Stimulated activated CD8-positive, alpha-beta memory T cell treated with anti-CD3 and anti-CD28 coated beads, Interleukin-4, amount 100 ng/mL, for 24 hours (primary cell): ENCODE measurements at places on chromosomes 4 and X.

DNA sequence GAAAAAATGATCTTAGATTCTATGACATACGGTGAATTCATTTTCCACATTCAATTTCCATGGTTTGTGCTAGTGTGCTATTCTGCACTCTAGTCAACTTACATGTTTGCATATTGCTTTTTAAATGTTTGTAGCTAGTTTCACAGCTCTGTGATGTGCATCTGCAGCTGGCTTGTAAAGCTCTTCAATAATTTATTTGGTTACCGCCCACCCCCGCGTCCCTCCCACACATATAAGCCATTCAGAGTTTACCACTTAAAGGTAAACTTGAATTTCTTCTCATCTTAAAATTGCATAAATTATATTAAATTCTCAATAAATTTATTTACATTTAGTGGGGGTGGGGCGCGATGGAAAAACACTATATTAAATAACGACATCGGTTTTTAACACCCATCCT is 291 bp upstream of the NBDY start:
- DNase-seq = no peak

GRCh38 chr4:95548738-95549245 is at the start of gene UNC5C:
Gene UNC5C, minus strand, starts transcription at chr4:95548973.
- no peak for DNase-seq

DNA sequence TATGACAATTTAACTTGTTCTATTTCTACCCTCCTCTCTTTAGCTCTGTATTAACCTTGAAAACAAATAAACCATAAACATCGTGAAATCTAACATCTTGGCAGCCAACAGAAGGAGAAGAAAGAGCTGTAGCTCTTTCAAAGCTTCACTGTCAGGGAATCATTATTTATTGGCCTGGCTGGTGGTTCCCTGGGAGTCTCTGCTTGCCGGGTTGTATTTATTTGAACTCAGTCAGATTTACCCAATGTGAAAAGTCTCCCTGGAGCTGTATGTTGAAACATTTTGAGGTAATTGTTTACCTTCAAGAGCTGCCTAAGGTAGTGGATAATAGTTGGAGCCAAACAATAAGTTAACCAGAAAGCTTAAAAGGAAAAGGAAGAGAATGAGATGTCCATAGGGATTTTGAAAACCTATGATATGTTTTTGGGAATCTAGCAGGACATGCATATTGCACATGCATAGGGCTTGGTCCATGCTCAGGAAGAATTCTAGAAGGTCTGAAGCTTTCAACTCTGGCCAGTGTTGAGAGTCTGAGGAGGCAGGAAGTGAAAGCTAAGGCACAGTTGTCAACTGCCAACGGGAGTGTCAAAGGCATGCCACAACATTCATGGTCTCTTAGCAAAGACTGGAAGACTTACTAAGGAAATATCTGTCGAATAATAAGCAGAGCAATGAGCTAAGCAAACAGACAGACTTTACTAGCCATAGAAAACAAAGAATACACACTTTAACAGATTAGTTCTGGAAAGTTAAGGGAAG is 621.6 kb downstream of the PCDH7 start:
- DNase-seq = no peak

- DNase-seq = no peak
These were observed 78.8 kb downstream of the COQ2 start for GRCh38 chr4:83205760-83206159.

- no peak for DNase-seq
These were observed 3.2 kb upstream of the CCKAR start for GRCh38 chr4:26493461-26493860.

GRCh38 chr4:158938220-158939044 is 164.4 kb upstream of the RAPGEF2 start:
- DNase-seq = no peak

- no peak for DNase-seq
These were observed 425.4 kb downstream of the SLITRK2 start for GRCh38 chrX:146243041-146243440.

- no peak for DNase-seq
These were observed 32.0 kb upstream of the COL25A1 start for GRCh38 chr4:109334129-109335105.

- no peak for DNase-seq
These were observed 45.4 kb upstream of the PDLIM3 start for GRCh38 chr4:185580699-185581098.

GRCh38 chr4:173500841-173501591 is 29.0 kb downstream of the HAND2 start:
- DNase-seq = no peak

- no peak for DNase-seq
These were observed 53.6 kb upstream of the SHOX start for GRCh38 chrX:576904-577560.

DNA sequence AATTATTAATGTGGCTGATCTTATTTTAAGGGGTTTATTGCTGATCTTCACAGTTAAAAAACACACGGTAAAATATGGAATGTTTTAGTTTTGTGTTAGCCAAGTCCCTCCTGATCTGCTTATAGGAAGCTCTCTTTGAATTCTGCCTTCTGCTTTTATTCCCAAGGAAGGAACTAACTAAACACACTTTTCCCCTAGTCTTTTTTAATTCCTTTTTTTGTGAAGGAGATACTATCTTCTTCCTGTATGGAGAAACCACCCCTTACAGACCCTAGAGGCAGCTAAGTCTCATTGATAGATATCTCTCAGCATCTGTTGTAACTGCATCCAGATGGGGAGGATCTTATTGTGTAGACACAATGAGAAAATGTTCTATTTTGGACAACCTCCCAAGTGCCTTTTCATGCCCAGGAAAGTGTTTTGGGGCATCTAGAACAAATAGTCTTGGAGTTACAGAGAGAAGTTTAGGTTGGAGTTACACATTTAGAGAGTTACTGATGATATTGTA is 64.4 kb downstream of the AFF1 start:
- DNase-seq = no peak

DNA sequence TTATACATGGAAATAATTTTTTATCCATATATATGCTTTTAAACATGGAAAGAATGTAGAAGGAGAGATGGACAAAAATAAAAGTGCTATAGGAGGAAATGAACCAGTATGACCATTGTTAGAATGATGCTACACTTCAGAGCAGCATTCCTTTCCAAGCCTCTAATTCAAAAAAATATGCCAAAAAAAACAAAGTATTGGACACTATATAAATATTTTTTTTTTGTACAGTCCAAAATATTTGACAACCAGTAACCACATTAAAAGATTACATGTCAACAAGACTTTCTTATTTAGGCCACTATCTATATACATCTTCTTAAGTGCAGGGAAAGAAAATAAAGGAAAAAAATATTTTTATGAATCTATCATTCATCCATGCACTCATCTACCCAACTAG is 198.6 kb downstream of the LRBA start:
- no peak for DNase-seq

- no peak for DNase-seq
These were observed 229.5 kb upstream of the ANXA3 start for GRCh38 chr4:78322032-78322431.

GRCh38 chrX:150150076-150150779 is 211.9 kb upstream of the EOLA2 start:
- no peak for DNase-seq

DNA sequence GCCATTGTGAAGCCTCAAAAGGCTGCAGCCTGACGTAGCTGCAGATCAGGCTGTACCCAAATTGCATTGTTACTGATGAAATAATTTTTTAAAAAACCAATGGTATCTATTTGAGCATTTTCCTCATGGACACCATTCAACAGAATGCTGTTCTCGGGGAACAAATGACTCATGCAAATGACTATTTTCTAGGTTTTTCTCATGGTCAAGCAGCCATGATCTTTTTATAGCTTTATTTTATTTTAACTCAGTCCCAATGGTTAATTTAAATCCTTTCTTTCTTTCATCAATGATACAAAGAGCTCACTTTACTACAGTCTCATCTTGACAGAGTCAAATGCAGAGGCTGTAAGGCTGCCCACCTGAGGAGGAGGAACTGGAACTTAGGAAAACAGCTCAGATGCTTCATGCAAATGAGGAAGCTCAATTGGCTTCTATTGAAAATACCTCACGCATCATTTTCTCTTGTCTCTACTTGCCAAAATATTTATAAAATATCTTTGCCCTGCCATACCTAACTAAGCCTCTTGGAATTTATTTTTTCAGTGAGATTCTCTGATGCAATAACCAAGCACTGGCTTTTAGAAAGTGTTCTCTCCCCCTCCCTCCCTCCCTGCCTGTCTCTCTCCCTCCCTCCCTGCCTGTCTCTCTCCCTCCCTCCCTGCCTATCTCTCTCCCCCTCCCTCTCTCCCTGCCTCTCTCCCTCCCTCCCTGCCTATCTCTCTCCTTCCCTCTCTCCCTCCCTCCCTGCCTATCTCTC is 81.0 kb downstream of the SORBS2 start:
- no peak for DNase-seq

DNA sequence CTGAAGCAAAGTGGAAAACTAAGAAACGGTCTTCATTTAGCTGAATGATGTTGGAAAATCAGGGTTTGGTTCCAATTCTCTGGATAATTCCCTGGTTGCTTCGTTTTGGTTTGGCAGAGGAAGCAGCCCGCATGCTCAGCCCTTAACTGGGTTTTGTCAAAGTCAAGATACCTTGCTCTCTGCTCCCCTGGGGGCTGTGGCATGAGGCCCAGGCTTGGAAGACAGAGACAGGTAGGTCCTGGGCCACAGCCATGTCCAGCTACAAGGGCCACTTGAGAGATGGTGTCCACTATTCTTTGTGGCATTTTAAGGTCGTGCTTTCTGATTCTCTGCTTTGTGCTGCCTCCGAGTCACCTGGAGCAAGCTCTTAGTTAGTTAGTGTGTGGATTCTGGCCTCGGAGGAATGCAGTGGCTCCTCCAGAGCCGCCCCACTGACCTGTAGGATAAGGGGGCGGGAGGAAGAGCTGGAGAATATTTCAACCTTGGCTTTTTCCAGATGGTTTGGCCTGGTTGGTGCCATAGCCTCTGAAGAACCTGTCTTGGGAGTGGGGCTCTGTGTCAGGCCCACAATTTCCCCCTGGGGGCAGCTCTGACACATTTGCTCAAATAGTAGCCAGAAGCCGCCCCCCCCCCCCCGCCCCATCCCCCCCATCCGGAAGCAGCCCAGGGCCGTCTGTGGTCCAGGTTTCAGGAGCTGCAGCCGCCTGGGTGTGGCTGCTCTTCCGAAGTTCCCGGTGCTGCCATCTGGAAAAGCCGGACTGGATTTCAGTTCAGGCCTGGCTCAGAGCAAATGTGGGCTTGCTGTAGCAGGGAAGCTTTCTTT is 147.1 kb downstream of the NHS start:
- no peak for DNase-seq

DNA sequence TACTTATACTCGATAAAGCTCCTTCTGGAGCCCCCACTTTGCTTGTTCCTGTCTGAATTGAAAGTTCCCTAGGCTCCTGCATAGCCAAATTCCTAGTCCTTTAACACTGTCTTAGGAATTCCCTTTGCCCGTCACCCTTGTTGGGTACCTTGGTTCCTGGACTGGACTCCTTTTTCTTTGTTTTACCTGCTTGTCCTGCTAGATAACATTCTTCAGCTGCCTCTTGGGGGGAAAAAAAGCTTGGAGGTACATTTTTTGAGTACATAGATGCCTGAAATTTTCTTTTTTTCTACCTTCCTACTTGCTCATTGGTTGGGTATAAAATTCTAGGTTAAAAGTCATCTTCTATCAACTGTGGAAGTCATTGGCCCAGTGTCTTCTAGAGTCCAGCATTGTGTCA is 154.8 kb upstream of the RAPGEF2 start:
- DNase-seq = no peak

- DNase-seq = no peak
These were observed 106.4 kb upstream of the FAM241A start for GRCh38 chr4:112038861-112039260.

DNA sequence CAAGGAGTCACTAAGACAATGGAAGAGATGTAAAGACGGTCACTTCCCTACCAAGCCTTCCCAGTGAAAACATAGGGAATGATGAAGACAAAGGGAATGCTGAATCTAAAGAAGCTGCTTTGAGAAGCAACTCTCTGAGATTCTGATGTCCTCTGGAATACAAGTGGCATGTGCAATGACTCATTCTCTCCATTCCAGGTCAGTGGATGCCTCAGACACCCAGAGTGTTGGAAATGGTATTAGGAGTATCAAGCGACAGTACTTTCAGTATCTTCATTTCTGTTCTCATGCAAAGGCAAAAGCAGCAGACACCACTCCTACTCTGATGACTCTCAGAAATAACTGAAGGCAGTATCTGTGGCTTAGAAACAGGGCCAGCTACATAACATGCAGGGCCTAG is 102.6 kb downstream of the FSTL5 start:
- DNase-seq = no peak

DNA sequence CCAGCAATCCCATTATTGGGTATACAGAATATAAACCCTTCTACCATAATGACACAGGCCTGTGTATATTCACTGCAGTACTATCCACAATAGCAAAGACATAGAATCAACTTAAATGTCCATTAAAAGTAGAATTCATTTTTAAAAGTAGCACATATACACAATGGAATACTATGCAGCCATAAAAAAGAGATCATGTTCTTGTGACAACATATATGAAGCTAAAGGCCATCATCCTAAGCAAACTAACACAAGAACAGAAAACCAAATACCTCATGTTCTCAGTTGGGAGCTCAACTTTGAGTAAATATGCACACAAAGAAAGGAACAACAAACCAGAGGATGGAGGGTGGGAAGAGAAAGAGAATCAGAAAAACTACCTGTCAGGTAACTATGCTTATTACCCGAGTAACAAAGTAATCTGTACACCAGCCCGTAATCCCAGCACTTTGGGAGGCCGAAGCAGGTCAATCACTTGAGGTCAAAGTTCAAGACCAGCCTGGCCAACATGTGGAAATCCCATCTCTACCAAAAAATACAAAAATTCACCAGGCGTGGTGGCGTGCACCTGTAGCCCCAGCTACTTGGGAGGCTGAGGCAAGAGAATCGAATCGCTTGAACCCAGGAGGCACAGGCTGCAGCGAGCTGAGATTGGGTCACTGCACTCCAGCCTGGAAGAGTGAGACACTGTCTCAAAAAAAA is 22.8 kb downstream of the DHX15 start:
- no peak for DNase-seq

DNA sequence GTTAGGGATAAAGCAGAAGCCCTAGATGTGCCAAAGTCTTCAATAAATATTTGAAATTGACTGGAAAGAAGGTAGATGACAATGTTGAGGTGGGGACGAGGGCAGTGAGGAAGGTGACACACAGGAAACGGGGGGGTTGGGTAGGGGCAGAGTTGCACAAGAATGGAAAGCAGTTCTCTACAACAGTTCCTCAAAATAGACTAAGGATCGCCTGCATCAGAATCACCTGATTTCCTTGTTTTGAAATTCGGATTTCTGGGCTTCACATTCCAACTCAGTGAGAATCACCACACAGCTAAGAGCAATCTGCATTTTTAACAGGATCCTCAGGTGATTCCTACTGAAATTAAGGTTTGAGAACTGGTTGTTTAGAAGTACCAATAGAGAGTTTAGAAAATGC is 70.6 kb downstream of the ARFIP1 start:
- peak; percentile 4 for DNase-seq

GRCh38 chr4:118865091-118865708 is 23.5 kb upstream of the SYNPO2 start:
- no peak for DNase-seq

- DNase-seq = no peak
These were observed 1941.1 kb downstream of the PCDH7 start for GRCh38 chr4:32661229-32661628.

GRCh38 chrX:15781961-15782699 is 8.2 kb upstream of the ZRSR2 start:
- no peak for DNase-seq
